Cortex of kidney (tissue), 1 donor: ENCODE measurements at places on chromosomes 11 and 22.

GRCh38 chr22:49929211-49929979 is 11.0 kb downstream of the CRELD2 start:
- DNase-seq: no peak

DNA sequence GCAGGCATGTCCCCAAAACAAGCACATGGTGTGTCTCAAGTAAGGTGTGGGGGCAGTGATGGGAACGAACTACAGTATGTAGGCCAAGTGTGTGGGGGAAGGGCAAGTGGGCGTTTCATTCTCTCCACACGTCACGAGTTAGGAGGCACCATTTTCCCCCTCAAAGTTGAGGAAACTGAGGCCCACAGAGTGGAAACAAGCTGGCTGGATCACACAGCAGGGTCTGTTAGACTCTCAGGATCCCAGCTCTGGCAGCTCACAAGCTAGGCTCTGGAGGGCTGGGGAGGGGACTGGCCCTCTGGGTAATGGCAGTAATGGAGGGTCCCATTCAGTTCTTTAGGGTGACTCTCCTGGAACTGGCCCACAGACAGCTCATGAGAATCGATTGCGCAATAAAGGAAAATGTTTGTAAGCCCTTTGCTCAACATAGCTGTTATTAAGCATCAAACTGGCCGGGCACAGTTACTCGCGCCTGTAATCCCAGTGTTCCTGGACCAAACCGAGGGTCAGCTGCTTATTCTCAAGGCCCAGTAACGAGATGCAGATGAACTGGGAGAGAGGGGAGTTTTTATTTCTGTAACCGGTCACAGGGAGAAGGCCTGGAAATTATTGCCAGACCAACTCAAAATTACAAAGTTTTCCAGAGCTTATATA is 24.1 kb upstream of the TUB start:
- no peak for DNase-seq

GRCh38 chr11:36390963-36391471 is 94.9 kb downstream of the PRR5L start:
- DNase-seq: no peak

GRCh38 chr11:104465321-104465720 is 301.4 kb upstream of the PDGFD start:
- DNase-seq: no peak

GRCh38 chr11:118207079-118207478 is 17.7 kb downstream of the JAML start:
- DNase-seq: no peak

GRCh38 chr11:63551091-63551888 is 11.9 kb downstream of the PLAAT2 start:
- no peak for DNase-seq

DNA sequence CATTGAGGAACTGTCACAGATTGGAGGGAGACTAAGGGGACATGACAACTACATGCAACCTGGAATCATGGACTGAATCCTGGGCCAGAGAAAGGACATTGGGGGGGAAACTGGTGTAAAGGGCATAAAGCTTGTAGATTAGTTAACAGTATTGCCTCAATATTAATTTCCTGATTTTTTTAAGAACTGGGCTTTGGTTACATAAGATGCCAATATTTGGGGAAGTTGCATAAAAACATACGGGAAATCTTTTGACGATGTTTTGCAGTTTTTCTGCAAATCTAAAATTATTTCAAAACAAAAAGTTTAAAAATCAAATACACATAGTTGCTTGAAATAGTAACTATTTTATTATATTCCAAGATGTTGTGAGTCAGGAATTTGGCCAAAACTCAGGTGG is 2.9 kb upstream of the FOLR3 start:
- DNase-seq: no peak

DNA sequence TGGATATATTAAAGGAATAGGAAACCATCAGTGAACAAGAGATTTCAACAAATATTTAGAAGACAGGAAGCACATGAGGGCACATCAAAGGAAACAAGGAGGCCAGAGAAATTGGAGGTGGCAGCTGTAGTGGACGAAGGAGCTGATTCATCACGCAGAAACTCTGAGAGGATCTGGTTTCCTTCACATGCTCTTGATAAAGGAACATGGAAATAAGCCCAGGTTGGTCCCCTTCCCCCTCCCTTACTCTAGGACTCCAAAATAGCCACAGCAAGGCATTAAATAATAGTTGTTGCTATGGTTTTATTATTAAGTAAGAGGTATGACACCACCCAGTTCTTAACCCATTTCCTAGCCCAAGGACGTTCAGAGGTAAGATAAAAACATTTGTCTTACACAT is 11.3 kb downstream of the IZUMO1R start:
- DNase-seq: no peak

DNA sequence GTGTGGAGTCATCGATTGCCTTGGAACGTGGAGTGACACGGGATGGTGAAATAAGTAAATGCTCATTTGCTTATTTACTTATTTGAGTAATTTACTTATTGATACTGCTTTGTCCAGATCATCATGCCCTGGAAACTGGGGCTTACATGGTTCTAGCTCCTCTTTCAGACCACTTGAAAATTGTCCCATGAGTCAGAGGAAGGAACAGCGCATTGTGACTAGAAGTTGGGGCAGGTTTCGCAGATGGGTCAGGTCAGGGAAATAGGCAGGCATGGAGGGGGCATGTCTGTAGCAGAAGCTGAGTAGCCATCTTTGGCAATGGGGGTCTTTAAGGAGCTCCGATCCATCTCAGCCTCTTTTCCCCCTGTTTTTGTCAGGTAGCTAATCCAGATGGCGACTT is 104.2 kb upstream of the SORL1-AS1 start:
- DNase-seq: no peak

DNA sequence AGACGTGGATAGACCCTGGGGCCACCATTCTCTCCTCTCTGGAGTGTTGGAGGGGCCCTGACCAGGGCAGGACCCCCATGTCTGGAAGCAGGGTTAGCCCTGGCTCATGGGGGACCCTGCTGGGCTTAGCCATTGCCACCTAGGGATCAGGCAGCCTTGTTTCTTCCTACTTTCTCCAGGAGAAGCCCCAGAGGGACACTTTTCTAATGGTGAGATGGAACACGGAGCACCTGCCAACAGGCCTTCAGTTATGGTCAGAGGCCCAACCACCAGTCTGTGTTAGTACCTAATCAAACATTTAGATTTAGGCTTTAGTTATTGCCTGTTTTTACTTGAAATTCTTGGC is 1.9 kb upstream of the C22orf39 start:
- DNase-seq: no peak

GRCh38 chr22:32874976-32875375 is 73.5 kb downstream of the TIMP3 start:
- DNase-seq: no peak

- no peak for DNase-seq
Measured at GRCh38 chr11:57764972-57765371, 3.4 kb downstream of the CTNND1 start.

- no peak for DNase-seq
Measured at GRCh38 chr11:106988151-106989077, 29.9 kb downstream of the GUCY1A2 start.

DNA sequence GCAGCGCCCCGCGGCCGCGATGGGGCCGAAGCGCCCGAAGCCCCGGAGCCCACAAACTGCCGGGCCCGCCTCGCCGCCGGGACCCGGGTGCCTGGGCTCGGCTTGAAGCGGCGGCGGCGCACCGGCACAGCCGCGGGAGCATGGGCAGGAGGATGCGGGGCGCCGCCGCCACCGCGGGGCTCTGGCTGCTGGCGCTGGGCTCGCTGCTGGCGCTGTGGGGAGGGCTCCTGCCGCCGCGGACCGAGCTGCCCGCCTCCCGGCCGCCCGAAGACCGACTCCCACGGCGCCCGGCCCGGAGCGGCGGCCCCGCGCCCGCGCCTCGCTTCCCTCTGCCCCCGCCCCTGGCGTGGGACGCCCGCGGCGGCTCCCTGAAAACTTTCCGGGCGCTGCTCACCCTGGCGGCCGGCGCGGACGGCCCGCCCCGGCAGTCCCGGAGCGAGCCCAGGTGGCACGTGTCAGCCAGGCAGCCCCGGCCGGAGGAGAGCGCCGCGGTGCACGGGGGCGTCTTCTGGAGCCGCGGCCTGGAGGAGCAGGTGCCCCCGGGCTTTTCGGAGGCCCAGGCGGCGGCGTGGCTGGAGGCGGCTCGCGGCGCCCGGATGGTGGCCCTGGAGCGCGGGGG is 346 bp downstream of the FJX1 start:
- no peak for DNase-seq

GRCh38 chr11:69186316-69187260 is 30.9 kb downstream of the SMIM38 start:
- DNase-seq: no peak

GRCh38 chr11:83436855-83437254 is 150.7 kb upstream of the CCDC90B start:
- DNase-seq: no peak

DNA sequence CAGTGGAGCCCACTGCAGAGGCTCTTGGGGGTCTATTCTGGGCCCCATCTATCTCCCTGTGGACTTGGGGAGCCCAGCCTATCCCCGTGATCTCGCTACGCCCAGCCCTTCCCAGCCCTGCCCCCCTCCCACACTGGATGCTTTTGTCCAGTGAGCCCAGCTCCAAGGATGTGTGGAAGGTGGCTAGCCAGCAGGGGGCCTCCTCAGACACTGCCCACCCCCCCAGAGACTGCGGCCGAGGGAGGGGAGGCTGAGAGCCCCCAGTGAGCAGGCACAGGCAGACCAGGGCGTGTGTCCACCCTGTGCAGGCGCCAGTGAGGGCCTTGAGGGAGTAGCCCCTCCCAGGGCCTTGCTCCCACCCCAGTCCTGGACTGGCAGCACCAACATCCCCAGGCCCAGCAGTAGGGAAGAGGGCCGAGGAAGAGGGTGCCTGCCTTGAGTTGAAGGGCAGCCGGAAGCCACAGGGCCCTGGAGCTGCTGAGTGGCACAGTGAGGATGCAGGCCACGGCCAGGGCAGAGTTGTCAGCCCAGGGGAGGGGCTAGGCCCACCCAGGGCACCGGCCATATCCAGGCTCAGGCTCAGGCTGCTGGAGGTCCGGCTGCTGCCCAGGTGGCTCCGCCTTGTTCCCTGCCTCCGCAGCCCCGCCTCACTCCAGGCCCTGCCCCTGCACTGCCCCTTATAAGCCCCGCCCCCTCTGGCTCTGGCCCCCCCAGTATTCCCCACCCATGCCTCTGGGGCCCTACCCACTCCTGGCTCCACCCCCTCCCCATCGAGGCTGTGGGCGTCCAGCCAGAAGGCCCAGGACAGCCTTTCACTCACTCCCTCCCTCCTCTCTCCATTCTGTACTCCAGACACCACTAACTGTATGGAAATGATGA is 28.0 kb downstream of the MOB2 start:
- no peak for DNase-seq

DNA sequence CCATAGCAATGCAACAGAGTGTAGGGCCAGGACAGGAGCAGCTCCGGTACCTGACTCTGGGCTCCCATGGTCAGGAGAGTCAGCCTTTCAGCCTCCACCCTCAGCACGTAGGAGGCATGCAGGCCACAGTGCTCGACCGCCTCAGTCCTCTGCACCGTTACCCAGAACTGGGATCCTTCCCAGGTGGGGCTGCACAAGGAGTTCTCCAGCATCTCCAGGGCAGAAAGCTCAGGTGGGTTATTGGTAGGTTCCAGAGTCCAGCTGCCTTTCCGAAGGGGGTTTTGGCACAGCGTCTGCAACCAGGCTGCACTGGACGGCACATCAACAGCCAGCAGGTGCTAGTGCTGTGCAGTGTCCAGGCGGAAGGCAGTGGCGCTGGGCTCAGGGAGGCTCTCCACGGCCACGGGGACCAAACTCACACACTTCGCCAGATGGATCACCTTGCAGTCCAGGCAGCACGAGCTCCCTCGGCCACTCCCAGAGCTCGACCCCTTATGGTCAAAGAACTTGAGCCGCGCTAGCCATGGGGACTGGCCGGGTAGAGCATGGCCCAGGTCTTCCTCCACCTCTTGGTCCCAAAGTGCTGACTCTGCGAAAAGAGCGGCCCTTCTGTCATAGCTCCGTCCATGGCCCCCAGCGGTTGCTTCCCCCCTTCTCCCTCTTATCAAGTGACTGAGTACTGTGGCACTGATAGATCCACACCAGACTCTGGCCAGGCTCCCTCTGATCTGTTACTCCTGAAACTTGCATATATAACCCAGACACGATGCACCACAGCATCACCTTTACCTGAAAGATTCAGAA is 6.9 kb upstream of the PHOX2A start:
- no peak for DNase-seq

GRCh38 chr11:61814247-61814957 is 2.4 kb downstream of the FADS1 start:
- no peak for DNase-seq

DNA sequence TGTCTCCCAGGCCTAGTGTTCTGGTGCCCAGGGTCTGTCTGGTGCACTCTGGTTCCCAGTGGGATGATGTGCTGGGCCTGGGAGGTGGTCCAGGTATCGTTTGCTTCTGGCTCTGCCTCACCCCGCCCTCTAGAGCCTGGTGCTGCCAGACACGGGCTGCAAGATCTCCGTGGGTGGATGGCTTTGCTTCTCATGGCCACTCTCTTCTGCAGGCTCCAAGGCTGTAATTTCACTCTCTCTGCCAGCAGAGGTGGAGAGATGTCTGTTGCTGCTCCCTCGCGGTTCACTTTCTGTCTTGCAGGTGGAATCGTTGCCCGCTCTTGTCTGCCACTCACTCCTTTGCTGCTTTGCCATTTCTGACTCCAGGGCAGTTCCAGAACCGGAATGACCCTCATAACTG is 13.4 kb downstream of the NADSYN1 start:
- DNase-seq: no peak

- DNase-seq: no peak
Measured at GRCh38 chr11:46247659-46248058, 29.8 kb upstream of the CREB3L1 start.

- DNase-seq: no peak
Measured at GRCh38 chr11:39786682-39787081, 1672.8 kb downstream of the LRRC4C start.

GRCh38 chr22:42367980-42368378 is 64.2 kb downstream of the NFAM1 start:
- no peak for DNase-seq

DNA sequence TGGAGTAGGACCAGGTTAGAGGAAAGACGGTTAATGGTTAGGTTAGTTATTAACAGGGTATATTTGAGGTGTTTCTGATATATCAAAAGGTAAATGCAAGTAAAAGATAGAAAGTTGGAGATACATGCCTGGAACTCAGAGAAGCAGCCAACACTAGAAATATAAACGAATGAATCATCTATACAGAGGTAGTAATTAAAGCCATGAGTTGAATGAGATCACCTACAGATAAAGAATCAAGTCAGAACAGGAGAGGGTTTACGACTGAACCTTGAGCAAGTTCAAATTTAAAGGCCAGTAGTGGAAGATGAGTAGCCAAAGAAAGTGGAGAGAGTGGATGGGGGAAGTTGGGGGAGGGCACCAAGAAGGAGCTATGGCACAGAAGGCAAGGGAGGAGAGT is 73.9 kb downstream of the SPON1 start:
- no peak for DNase-seq
